ENCODE measurements at places on chromosomes 3 and 15. TPM values are rescaled to one million over a fixed set of nuclear protein-coding genes. Genes with fewer than 3 reads are reported as not detected.
A peak's percentile ranks its signal among the peaks of the same experiment; 100 is the strongest.

UTS2B gene
- 1.2 TPM for total RNA-seq

TOPAZ1 gene
- not detected for total RNA-seq

- no peak for DNase-seq
Measured at GRCh38 chr3:152104847-152105415, 163.8 kb upstream of the MBNL1 start.

- no peak for DNase-seq
Measured at GRCh38 chr3:50876947-50877346, 202.2 kb downstream of the DOCK3 start.

DNA sequence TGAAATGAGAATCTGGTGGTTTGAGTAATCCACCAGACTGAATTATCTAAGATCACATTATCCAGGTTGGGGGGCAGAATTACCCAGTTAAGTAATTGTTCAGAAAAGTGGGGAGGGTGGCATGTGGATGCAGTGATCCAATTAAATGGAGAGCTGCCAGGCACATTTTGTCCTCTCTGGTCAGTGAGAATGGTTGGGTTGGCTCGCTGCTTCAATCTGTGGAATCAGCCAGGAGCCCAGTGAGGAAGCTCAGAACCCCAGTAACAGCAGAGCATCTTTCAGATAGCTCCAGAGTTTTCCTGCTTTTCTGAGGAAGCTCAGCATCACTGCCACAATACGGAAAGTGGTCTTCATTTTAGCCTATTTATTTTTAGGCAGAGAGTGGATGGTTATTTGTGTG lies 6.4 kb upstream of the EXOG start:
- DNase-seq: no peak

- peak; percentile 84 for DNase-seq
Measured at GRCh38 chr15:41558400-41559238, at the start of gene TYRO3. TSS of gene TYRO3 (plus strand) at chr15:41559212. CDS start at chr15:41559258, 46 bp downstream.

- DNase-seq: no peak
Measured at GRCh38 chr3:133662278-133662651, 524 bp upstream of the TOPBP1 start.

DNA sequence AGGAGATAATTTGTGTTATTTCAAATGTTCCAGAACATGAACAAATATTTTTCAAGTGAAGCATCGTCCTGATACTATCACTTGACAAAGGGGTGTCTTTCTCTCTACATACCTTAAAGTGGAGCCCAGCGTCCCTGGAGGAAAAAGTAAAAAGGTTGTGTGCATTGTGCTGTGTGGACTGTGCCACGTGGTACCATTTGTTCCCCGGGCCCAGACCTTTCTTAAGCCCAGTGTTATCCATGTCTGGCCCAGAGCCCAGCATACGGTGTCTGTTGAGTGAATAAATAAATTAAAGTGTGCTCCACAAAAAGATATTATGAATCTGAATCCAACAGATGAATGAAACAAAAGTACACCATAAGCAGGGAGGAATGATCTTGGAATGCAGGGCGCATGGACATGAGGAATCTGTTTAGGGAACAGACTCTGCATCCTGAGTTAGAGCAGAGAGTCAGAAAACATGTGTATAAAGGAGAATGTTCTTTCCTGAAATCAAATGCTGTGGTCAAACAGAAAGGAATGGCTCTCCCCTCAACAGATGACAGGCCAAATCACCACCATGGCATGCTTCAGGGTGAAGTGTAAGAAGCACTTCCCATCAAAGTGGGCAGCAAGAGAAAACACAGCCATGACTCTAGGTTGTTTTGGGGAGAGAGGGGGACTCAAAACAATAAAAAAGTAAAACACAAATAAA lies 8.1 kb upstream of the PRSS50 start:
- DNase-seq: no peak

DNA sequence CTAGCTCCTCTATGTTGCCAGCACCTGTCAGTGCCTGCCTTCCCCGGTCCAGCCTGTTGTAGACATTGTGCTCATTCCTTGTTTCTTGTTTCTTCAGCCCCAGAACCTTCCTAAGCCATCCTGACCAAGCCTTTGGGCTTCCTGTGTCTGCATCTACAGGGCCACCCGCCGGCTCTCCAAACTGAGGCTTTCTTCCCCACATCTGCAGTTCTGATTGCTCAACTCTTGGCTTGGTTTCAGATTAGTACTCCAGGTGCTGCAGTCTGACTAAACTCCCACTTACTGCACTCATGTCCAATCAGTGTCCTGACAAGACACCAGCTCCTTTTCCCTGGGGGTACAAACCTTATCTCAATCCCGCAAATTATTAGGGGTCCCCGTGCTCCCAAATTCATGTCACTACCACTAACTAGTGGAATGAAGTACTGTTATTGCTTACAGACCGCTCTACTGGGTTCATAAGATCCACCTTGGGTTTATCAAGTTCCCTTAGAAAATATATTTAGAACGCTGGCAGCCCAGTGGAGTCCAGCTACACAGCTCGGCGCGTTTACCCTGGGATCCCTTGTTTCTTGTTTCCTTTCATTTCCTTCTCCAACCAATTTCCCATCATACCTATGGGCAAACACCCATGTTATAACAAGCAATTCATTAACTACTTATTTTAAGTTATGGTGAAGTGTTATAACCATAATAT lies 114.2 kb upstream of the TJP1 start:
- DNase-seq: no peak

DNA sequence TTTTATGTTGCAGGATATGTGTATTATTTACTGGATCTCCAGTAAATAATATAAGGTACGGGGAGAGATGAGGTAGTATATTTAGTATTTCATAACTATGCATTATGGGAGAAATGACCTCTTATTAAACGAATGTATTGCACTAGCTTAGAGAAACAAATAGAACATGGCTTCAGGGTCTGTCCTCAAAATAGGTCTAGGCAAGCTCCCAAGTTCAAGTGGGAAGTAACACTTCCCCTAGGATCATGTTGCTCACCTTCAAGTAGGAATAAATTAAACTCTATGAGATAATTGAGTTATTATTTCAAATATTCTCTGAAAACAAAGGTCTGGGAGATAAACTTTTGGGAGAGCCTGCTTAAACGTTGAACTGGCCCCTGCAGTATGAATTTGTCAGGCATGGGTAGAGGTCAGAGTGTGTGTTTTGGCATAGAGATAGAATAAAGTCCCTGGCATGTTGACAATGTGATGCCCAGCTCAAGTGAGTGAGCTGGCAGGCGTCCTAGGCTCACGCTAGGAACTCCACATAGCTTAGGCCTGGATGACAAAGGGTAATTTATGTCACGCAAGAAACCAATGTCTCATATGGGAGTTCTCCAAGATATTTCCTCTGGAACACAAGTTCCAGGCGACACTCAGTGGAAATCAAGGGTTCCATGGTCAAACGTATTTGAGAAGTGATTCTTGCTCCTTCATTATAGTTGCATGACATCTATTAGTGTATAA lies 236.8 kb downstream of the CACNA2D3 start:
- peak; percentile 47 for DNase-seq

DNA sequence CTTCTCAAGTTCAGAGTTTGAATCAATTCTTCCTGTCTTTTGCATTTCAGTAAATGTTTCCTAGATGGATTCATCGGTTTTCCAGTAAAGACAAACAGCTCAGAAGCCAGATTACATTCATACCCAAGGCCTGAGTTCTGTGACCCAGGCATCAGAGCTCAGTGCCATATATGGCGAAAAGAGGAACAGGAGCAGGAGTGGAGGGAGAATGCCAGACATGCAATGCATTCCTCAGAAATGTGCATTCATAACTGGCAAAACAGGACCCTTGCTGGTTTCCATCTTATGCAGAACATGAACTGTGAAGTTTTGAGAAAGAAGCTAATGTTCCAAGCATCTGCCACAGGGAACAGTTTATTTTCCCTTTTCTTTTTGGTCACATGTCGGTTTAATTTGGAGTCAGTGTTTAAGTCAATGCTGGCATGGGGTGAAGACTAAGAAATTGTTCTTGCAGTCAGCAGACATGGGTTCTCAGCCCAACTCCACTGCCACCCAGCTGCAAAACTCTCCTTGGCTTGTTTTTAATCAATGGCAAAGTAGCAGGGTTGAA lies 116.5 kb downstream of the LPP start:
- DNase-seq: no peak
